ENCODE measurements at places on chromosomes 11 and 22.

- DNase-seq = no peak
These were observed 43.5 kb downstream of the GGTLC2 start for GRCh38 chr22:22687638-22688500.

DNA sequence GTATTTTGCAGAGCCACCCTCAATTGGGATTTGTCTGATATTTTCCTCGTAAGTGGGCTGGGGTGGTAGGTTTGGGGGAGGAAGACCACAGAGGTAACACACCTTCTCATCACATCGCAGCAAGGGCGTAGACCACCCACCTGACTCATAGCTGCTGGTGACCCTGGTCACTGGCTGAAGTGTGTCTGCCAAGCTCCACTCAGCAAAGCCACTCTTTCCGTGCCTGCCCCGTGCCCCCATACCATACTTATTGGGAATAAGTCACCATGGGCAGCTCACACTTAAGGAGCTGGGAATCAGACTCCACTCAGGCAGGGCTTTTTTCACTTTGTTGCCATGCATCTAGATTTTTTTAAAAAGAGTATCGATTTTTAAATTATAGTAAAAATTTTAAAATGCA, 111.6 kb downstream of the PHF21B start:
- DNase-seq = no peak

- DNase-seq = no peak
These were observed 11.6 kb downstream of the ASCL2 start for GRCh38 chr11:2258501-2259465.

DNA sequence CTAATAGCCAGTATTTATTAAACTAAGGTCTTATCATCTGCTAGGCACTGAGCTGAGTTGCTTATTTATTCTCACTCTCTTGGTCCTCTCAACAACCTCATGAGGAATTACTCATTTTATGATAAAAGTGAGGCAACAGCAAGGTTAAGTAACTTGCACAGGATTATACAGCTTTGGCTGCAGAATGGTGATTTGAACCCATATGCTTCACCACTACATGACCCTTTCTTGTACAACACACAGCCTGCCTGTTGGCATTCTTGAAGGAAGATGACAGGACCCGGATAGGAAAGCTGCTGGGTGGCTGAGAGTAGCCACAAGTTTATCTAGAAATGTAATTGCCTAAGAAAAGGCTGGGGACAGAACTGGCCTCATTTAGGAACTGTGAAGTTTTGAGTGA, 5.3 kb upstream of the PARVA start:
- DNase-seq = no peak

DNA sequence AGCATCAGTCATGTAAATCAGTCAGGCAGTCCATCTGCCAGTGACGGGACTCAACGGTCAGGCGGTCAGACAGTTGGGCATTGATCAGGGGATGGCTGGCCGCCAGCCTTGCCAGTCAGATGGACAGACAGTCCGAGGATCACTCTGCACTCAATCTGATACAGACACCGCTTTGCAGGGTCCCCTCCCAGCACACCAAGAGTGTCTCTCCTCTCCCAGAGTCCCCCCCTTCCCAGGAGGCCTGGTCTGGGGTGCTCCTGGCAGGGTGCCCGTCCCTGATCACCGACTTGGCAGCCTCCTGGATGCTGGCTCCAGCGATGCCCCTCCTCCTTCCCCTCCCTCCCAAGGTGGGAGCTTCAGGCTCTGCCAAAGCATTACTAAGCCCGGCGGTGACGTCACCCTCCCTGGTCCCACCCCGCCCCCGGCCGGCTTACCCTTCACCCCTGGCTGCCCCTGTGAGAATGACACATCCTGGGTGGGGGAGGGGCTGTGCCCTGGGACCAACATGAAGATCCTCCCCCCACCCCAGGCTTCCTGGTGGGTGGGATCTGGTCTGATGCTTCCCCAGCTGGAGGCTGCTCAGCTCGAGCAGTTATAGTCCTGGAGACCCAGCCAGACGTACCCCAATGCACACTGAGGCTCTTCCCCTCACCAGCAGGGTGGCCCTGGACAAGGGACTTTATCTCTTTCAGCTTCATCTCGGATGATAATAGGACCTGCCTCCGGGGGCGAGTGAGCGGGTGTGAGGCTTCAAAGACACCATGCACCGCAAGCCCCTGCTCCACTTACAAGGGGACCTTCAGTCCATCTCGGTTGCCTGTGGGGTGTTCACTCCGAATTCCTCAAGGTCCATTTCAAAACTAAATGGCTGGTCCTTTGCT, 69.2 kb downstream of the CD82 start:
- DNase-seq = no peak

- DNase-seq = no peak
These were observed 10.3 kb downstream of the FXYD2 start for GRCh38 chr11:117814204-117814765.

GRCh38 chr11:100791103-100791502, 104.0 kb downstream of the ARHGAP42 start:
- no peak for DNase-seq

GRCh38 chr11:117881217-117881616, 4.8 kb upstream of the FXYD6 start:
- DNase-seq = no peak

- no peak for DNase-seq
These were observed 16.5 kb downstream of the SIAE start for GRCh38 chr11:124656774-124657630.

DNA sequence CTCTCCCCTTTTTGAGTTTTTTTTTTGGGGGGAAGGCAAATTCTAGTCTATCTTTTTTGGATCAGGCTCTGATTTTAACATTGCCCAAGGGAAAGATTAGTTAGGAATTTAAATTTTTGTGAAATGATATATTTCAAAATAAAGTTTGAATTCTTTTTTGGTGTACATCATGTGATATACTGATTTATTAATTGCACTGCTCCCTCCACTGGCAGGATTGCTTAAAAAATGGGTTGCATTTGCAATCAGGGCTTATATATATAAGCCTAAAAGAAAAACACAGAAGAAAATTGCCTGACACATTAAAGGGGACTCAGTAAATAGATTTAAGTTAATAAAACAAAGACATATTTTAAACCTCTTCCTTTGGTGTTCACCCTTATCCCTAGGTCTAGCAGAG, 1.2 kb downstream of the DYNC2H1 start:
- no peak for DNase-seq

GRCh38 chr11:71119656-71120269, 132.6 kb downstream of the SHANK2 start:
- no peak for DNase-seq

DNA sequence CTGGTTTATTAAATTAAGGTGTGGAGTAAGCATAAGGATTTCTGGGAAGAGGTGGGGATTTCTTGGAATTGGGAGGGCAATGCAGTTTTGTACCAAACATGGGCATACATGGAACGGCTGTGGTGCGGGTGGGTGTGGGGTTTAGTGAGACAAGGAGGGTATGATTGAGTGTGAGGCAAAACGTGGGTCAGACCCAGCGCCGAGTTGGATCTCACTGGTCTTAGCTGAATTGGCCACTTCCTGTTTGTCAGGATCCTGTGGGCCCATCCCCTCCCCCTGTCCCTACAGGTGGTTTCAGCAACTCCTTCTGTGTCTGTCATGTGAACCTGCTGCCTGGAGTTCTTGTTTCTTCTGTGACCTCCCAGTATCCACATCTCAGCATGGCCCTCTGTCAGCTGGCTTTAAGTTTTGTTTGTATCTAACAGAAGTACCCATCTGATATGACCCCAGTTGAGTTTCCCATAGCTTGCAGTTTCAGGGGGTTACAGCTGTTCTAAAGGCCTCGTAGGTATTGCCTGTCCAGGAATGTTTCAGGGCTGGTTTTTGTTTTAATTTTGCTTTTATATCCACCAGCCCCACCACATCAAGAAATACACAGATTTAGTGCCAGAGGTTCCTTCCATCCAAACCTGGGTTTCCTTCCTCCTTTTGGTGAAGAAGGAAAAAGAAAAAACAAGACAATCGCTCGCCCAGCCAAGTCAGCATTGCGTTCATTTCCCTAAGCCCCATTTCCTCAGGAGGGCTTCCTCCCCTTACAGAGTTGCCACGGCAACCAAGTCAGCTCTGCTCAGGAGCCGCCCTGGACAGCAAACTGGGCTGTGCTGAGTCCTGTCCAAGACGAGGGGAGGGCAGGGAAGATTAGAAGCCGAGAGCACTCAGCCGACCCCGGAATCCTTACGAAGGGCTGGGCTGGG, 6.0 kb downstream of the APOL1 start:
- DNase-seq = no peak

- DNase-seq = no peak
These were observed 186.6 kb downstream of the ADAMTS15 start for GRCh38 chr11:130634961-130635473.

- no peak for DNase-seq
These were observed 81.2 kb downstream of the PACS1 start for GRCh38 chr11:66151273-66151672.

GRCh38 chr11:87033561-87033960, 4.2 kb upstream of the TMEM135 start:
- DNase-seq = no peak

DNA sequence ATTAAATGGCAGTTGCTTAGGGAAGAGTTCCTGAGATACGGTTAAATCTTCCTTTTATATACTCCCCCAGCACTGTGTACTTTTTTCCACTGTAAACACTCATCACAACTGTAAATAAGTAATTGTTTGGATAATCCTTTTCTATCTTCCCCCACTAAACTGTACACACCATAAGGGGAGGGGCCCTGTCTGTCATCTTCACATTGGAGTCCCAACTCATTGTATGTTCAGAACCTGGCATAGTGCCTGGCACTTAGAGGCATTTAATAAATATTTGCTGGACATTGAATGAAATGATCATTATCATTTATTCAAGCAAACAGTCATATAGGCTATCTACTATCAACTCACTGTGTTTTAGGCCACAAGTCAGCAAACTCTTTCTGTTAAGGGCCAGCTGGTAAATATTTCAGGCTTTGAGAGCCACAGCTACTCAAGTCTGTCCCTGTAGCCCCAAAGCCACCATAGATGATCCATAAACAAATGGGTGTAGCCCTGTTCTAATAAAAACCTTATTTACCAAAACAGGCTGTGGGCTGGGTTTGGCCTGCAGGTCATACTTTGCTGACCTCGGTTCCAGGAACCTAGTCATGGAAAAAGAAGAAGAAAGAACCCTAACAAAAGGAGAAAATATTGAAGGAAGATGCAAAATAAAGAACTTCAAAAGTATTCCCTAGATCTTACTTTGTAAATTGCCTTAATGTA, 70.0 kb downstream of the AMOTL1 start:
- DNase-seq = no peak

DNA sequence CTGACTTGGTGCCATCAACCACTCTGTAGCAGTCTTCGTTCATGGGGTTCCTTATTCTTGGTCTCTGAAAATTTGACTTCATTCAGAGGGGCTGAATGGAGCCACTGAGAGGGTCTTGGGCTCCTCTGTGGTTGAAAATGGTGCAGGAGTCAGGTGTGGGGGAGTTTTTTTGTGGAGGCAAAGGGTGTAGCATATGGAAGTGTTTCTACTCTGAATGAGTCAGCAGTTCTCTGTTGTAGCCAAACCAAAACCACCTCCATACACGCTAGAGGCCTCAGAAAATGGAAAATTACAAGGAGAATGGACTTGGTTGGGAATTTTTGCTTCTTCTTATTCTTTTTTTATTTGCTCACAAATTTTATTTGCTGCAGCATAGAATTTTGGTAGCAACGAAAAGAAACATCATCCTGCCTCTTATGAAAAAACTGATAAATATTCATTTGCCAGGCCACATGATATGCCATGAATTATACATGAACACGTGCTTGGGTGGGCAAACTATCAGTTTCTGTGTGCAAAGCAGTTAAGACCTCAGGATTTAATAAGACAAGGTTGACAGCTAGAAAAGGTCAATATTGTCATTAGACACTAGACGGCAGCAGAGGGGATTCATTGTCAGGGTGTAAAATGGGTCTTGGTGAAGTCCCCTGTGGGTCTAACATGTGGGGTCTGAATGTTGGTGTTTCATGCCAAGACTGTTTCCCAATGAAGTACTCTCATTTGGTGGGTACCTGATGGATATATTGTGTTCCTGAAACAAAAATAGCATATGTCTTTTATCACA, 111.7 kb downstream of the MYO18B start:
- no peak for DNase-seq

DNA sequence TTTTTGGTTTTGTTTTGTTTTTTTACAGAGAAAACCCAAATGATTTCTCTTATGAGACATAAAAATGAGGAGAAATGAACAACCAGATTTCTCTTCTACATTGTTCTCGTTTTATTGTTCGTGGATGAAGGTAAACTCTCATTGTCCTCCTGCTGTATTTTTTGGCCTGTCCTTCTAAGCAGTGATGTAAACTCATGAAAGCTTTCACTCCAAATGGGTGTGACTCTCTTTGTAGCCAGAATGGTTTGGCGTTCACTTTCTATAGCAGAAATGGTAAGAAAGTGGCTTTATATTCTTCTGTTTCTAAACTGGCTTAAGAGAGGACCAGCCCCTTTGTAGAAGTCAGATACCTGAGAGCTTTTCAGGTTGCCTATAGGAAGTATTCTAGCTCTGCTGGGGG, 15.5 kb upstream of the BMAL1 start:
- DNase-seq = no peak

DNA sequence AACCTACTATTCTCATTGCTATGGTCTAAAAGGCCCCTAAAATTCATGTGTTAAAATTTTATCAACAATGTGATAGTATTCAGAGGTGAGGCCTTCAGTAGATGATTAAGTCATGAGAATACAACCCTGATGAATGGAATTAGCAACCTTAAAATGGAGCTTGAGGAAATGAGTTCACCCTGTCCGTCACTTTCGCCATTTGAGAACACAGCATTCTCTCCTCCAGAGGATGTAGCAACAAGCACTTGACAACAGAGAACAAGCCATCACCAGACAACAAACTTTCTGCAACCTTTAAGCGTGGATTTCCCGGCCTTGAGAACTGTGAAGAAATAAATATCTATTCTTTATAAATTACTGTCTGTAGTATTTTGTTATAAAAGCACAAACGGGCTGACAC, 197.0 kb downstream of the SBF2 start:
- no peak for DNase-seq
